ENCODE measurements at places on chromosomes 12 and 14.

GRCh38 chr14:23076785-23077408, 18.0 kb downstream of the ACIN1 start:
- peak; percentile 57 for DNase-seq

- DNase-seq: no peak
Measured at GRCh38 chr12:38711054-38711453, 194.3 kb downstream of the CPNE8 start.

DNA sequence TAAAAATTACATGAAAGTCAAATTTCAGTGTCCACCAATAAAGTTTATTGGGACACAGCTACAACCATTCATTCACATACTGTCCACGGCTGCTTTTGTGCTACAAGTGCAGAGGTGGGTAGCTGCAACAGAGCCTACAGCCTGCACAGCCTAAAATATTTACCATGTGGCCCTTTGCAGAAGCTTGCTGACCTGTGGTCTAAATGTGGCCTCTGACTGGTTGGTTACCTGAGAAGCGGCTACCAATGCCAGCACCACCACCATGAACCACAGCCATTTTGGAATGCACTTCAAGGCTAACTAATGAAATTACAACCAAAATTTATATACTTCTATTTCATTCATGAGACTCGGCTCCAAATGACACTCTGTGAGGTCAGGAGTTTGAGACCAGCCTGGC, 58.6 kb downstream of the NT5DC3 start:
- no peak for DNase-seq

- no peak for DNase-seq
Measured at GRCh38 chr12:3313066-3313465, 177.9 kb upstream of the PRMT8 start.

DNA sequence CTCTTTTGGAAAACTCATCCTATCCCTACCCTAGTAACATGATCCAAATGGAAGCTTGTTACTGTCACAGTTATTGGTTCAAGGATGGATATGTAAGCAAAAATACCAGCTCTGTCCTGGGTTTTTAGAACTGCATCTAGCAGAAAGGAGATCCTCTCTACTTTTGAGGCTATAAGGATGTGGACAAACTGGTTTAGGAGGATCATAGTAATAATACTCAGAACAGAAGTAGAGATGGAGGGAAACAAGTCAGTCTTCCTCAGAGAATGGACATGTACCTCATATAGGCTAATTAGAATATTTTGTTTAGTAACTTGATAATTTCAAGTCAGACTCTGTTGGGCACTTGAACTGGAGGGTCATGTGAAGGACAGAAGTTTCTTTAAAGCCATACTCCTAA, 26.6 kb downstream of the FUT8 start:
- DNase-seq: no peak

GRCh38 chr14:32508281-32508680, 179.2 kb downstream of the AKAP6 start:
- no peak for DNase-seq

GRCh38 chr14:89681086-89682018, 264.3 kb upstream of the FOXN3 start:
- DNase-seq: peak; percentile 20

DNA sequence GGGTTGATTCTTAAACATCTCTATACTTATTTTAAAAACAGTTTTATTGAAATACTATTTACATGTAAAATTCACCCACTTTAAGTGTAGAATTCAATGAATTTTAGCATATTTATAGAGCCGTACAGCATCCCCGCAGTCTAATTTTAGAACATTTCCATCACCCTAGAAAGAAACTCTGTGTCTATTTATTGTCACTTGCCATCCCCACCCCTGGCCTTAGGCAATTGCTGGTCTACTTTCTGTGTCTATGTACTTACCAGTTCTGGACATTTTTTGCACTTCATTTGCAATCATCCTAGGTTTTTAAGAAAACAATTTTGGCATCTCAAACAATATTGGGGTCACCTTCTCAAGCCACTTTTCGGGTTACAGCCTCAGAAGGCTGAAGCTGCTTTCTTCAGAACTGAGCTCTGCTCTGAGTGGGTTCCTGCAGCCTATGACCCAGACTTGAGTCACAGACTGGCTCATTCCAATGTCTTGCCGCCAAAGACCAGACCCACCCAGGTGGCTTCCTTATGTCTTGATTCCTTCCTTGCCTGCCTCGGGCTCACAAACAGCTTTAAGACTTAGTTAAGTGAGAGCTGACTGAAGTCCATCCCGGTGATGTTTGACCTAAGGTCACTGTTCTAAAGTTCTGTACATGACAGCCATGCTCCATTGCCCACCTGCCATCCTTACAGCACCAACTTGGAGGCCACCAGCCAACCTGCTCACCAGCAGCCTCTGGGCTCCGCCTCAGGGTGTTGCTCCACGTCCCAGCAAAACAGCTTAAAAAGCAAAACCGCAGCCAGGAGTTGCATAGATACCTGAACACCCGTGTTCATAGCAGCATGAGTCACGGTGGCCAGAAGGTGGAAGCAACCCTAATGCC, 131.5 kb downstream of the CHST11 start:
- DNase-seq: no peak

GRCh38 chr12:51320311-51320694, 3.7 kb downstream of the BIN2 start:
- DNase-seq: no peak

DNA sequence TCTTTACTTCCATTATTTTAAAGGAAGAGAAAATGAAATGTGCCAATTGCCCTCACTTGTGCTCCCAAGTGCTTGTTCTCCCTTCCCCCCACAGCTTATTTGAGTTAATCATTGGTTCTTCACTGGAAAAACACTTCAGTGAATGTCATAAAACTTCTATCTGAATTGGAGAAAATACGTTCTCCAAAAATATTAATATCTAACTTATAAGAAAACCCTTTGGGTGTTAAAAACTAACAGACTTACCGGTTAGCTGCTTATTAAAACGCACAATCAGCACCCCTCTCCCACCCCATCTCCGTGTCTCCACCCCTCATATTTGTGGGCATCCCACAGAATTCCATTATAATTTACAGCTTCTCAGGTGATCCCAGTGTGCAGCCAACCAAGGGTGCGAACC, 31.7 kb downstream of the PLEKHA5 start:
- DNase-seq: no peak

- no peak for DNase-seq
Measured at GRCh38 chr12:100612606-100613005, 39.1 kb downstream of the GAS2L3 start.

GRCh38 chr14:25118671-25119070, 68.7 kb upstream of the STXBP6 start:
- DNase-seq: no peak

GRCh38 chr12:2409656-2410265, 357.0 kb downstream of the CACNA1C start:
- DNase-seq: no peak

- peak; percentile 90 for DNase-seq
Measured at GRCh38 chr12:53099071-53099882, 1.8 kb downstream of the IGFBP6 start.

DNA sequence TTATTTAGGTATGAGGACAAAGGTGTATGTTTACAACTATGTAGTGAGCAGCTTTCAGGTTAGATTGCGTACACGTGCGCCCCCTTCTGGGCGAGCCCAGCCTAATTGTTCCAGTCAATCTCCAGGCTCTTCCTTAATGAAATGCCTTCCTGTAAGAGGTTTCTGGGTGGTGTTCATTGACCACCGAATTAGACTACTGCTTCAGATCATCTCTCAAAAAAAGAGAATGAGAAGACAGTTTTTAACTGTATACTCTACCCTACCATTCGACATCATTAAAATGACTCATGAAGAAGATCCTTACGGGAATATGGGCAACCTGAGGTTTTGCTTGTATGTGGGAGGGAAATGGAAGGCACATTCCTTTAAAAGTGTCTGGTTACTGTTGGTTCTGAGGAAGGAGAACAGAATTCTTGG, 2.1 kb downstream of the LUM start:
- DNase-seq: peak; percentile 13

GRCh38 chr14:74348735-74349463, 628 bp downstream of the VRTN start:
- DNase-seq: no peak
